ENCODE measurements at places on chromosomes 12 and 14. TPM values are rescaled to one million over a fixed set of nuclear protein-coding genes. Genes with fewer than 3 reads are reported as not detected.

Gene BEGAIN
- total RNA-seq = 3.0 TPM

Gene TSPAN19
- not detected for total RNA-seq

Gene NOS1
- 2.0 TPM for total RNA-seq

Gene PPP4R4
- 9.6 TPM for total RNA-seq

Gene ARG2
- total RNA-seq = 49.0 TPM

Gene SINHCAF
- total RNA-seq = 576 TPM

Gene FAR2
- total RNA-seq = 25.3 TPM

Gene FGF6
- not detected for total RNA-seq

Gene FOXN4
- total RNA-seq = 0.26 TPM

Gene PTCSC3
- not detected for total RNA-seq

Gene CLEC4D
- not detected for total RNA-seq

Gene NRL
- total RNA-seq = 1.1 TPM

Data from H1 (cell line).